Activated CD8-positive, alpha-beta T cell treated with anti-CD3 and anti-CD28 coated beads for 36 hours (primary cell): ENCODE measurements at places on chromosomes 6 and 20.

DNA sequence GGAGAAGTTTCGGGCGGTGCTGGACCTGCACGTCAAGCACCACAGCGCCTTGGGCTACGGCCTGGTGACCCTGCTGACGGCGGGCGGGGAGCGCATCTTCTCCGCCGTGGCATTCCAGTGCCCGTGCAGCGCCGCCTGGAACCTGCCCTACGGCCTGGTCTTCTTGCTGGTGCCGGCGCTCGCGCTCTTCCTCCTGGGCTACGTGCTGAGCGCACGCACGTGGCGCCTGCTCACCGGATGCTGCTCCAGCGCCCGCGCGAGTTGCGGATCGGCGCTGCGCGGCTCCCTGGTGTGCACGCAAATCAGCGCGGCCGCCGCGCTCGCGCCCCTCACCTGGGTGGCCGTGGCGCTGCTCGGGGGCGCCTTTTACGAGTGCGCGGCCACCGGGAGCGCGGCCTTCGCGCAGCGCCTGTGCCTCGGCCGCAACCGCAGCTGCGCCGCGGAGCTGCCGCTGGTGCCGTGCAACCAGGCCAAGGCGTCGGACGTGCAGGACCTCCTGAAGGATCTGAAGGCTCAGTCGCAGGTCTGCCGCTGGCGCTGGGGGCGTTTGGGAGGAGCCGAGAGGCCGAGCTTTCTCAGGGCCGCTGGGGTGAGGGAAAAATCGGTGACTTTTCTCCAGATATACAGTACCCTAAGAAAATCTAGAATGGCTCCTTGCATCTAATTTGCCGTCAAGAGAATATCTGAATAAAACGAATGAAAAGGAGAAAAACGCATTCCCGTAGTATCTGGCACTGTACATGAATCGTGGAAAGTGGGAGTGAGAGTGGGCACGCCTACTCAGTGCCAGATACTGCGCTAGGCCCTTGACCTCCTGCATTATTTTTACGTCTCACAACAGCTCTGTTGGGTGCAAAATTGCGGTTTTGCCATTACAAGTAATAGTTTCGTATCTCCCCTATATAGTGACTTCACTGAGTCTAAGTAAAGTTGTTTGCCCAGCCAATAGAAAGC is 1.0 kb downstream of the CALHM6 start:
- DNase-seq = peak; percentile 72

- no peak for DNase-seq
Measured at GRCh38 chr6:141957271-141957670, 175.5 kb upstream of the GJE1 start.

- no peak for DNase-seq
Measured at GRCh38 chr6:148247386-148248063, 95.1 kb upstream of the SASH1 start.

DNA sequence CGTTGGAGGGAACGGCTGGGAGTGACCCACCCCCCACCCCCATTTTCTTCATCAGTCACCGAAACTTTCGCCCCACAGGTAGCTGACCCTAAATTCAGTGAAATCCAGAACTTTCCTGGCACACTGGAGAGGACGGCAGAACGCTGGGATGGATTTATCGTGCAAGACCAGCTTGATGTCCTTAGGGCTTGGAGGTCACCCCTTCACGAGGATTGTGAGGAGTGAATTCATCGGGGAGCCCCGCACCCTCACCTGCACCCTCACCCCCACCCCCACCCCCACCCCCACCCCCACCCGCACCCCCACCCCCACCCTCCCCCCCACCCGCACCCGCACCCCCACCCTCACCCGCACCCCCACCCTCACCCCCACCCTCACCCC is 13.3 kb upstream of the TCFL5 start:
- no peak for DNase-seq
